ENCODE measurements at places on chromosomes 12 and 14.

DNA sequence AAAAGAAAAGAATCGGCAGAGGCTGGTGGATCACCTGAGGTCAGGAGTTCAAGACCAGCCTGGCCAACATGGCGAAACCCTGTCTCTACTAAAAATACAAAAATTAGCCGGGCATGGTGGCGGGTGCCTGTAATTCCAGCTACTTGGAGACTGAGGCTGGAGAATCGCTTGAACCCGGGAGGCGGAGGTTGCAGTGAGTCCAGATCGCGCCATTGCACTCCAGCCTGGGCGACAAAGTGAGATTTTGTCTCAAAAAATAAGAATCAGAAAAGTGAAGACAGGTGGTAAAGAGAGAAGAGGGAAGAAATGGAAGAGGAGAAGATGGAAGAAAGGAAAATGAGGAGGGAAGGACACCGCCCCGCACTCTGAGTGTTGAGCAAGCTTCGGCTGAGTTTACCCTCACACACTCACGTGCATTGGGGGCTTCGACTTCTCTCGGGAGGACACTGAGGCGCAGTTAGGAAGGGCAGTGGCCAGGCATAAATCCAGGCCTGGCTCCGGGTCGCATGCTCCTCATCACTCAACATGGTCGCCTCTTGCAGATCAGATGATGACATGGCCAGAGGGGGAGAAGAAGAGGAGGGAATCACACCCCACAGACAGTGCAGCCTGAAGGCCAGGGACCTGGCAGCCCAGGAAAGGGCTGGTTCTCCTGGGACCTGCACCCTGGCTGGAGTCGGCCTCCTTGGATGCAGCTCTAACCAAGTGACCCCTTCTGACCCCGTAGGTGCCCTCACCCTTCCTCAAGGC is 61.1 kb downstream of the PRMT8 start:
- no peaks in the 10 kb centered on the region for H3K4me1 ChIP-seq
- H3K27ac ChIP-seq: no peak overlapping the region
- H3K36me3 ChIP-seq: no peaks in the 10 kb centered on the region
- DNase-seq: no peak

DNA sequence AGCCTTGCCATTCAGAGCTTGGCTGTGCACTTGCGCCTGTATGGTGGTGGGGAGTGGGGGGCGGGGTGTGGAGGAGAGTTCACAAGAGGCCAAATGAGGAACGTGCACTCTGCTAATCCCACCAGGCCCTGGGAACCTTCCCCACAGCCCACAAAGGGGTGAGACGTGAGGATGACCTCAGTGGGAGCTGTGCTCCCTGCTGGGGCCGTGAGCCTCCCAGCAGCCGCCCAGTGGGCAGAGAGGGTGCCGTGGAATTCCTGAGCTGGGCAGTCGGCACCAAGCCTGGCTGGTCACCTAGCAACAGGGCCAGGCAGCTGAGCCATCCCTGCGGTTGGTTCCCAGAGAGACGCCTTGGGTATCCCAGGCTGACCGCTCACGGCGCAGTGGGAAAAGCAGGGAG is 53.7 kb downstream of the CCNK start:
- no peaks in the 10 kb centered on the region for H3K27me3 ChIP-seq
- no peaks in the 10 kb centered on the region for H3K36me3 ChIP-seq
- no peak overlapping the region for H3K27ac ChIP-seq
- no peak overlapping the region for H3K4me3 ChIP-seq
- DNase-seq: no peak

DNA sequence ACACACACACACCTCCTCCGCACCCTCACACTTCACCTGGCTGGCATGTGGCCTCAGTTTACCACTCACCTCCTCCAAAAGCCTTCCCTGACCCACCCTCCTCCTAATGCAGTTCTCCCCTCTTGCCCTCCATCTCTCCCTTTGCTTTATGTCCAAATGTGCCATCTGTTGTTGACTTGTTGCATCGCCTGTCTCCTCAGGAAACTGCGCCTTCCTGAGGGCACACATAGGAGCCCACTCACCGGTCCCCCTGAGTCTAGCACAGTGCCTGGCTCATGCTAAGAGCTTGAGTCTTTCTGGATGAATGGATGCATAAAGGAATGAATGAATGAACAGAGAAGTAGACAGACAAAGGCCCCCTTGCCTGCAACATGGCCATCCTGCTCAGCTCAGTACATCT is 34.0 kb downstream of the MVK start:
- no peak for DNase-seq
- H3K27me3 ChIP-seq: peaks cover 21% of the 10 kb centered on the region
- H3K4me1 ChIP-seq: peaks cover 8% of the 10 kb centered on the region
- H3K4me3 ChIP-seq: no peak overlapping the region
- H3K27ac ChIP-seq: no peak overlapping the region

DNA sequence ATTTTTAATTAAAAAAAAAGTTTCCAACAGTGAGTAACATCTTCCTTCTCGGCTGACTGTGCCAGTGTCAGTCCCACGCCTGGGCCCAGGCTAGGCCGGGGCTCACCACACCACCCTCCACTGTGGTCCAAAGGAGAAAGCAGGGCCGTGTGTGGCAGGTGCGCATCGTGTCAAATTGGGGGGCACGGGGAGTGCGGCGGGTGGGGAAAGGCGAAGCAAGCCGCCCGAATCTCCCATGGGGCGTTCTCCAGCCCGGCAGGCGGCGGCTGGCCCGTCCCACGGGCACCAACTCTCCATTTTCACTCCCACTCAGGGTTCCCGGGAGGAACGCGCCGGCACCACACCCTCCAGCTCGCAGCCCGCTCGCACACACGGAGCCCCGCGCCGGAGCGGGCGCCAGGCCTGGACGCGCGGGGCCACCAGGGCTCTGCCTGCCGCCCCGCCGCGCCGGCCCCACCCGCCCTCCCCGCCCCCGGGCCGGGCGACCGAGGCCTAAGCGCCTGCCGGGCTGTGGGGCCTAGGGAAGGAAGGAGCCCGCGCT is 604 bp downstream of the EEA1 start:
- peaks cover 2% of the 10 kb centered on the region for H3K27me3 ChIP-seq
- peaks cover 5% of the 10 kb centered on the region for H3K36me3 ChIP-seq
- peak overlapping the region; percentile 84 for H3K4me3 ChIP-seq
- H3K27ac ChIP-seq: peak overlapping the region; percentile 94

Data from activated CD8-positive, alpha-beta T cell treated with anti-CD3 and anti-CD28 coated beads, Interleukin-2, amount 10 ng/mL, durations not matched to agents 7 days and 5 days (primary cell).